ENCODE measurements at places on chromosomes 3 and 15.

GRCh38 chr3:128100161-128100560 is 23.5 kb downstream of the RUVBL1 start:
- DNase-seq = no peak

DNA sequence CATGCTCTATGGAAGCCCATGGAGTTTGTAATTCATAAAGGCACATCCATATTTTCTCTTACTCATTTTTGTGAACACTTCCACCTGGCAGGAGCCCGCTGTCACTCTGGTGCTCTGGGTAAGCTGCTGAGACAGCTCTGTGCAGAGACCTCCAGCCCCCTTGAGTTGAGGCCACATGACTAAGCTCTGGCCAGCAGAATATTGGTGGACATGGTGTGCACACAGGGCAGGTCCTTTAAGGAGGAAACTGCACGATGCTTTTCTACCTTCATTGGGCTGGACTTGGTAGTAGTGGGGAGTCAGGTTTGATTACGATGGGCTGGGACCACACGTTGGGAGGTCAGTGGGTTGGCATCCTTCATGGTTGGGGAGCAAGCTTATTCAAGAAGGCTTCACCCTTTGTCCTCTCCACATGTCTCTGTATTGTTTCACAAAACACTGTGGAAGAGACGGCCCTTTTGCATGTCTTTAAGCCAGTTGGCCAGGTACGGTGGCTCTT is 29.0 kb downstream of the CCNB2 start:
- no peak for DNase-seq

DNA sequence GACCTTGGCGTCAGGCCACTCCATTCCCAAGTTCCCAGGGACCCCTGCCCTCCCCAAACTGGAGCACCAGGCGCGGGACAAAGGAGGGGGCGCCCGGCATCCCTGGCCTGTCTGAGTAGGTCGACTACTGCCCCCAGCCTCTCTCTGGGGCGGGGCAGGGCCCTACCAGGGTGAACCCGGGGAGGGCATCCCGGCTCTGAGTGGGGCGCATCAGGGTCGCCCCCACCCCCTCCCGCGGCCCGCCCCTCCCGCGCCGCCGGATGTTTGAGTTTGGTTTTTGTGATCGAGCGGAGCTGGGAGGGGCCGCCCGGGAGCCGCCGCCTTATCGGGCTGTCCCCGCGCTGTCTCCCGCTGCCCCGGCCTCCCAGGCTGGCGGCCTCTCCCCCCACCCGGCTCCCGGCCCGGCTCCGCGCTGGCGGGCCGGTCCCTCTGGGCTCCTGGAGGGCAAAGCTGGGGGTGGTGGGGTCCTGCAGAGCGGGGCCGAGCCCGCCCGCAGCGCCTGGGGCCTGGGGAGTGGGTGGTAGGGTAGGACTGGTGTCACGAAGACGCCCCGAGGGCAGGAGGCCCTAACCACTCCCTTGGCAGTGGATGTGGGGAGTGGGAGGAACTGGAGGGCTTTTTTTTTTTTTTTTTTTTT is 47.2 kb upstream of the SMAD6 start:
- peak; percentile 22 for DNase-seq

GRCh38 chr15:100309109-100310040 is 32.4 kb downstream of the ADAMTS17 start:
- no peak for DNase-seq

DNA sequence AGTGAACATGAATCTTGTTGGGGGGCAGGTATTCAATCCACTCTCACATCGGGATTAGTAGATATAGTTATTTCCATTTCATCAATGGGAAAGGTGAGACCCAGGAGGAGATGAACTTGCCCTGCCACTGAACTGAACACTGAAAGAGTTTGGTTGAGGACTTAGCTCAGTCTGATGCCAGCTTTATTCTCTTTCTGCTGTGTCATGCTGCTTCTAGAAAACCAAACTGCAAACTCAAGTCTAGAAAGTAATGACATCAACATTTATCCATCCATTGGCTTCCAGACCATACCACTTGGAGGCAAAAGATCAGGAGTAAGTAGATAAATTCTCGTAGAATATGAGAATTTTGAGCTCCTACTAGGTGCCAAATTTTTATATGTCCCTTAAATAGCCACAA is 288.0 kb upstream of the CTNNB1 start:
- DNase-seq = no peak

DNA sequence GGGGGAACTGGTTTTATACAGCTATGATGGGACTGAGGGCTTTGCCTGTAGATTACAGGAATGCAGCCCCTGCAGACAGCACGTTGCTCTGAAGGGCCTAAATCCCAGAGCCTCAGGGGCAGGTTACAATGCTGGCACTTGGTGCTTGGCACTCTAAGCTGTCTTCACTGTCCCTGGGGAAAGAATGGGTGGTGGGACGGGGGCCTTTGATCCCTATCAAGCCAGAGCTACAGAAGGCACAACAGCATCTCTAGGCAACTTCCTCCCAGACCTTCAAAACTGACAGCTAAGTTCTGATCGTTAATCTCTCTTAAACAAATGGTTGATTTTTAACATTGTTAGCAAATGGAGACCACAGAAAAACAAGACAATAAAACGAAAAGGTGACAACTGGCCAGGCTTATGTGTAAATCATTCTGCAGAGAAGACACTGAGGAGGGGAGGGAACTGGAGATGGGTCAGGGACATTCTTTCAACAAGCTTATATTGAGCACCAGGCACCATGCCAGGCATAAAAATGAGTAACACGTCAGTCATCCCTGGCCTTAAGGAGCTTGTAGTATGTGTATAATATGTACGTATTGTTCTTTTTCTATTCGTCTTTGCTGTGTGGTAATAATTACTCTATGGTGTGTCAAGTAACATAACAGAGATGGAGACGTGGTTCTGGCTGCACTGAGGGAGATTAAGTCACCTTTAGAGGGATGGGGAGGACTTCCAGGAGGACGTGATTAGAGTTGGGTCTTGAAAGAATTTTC is 49.1 kb downstream of the CA12 start:
- no peak for DNase-seq

DNA sequence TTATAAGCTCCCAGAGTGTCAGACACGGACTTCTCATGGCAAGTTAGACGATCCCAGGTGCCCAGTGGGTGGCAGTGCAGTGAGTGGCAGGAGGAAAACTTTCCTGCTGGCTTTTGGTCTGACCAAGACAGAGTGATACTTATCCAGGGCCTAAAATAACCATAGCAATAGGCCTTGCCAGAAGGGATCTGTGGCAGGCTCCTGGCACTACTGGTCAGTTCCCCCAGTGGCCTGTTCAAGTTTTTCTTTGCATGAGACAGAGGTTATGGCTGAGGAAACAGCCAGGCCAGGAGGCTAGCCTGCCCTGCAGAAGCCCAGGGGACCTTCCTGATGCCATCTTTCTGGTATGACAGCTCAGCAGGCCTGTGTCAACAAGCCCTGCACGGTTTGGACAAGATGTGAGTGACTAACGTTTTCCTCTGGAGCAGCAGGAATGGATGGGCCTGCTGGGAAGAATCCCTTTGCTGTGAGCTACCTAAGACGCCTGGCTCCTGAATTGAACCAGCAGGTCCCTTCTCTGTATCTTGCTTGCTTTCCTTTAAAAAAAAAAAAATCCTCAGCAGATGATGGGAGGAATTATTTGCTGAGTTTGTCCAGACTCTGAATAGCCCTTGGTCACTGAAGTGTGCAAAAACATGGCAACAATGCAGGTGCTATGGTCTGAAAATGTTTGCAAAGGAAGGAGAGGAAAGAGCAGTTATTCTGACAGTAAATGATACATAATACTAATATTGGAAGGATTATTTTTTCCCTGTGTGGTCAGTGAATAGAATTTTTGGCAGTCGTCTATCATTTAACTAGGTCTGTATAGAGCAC is 18.0 kb downstream of the SCG5 start:
- DNase-seq = no peak

GRCh38 chr3:170572665-170573253 is 13.1 kb downstream of the SLC7A14 start:
- DNase-seq = no peak

DNA sequence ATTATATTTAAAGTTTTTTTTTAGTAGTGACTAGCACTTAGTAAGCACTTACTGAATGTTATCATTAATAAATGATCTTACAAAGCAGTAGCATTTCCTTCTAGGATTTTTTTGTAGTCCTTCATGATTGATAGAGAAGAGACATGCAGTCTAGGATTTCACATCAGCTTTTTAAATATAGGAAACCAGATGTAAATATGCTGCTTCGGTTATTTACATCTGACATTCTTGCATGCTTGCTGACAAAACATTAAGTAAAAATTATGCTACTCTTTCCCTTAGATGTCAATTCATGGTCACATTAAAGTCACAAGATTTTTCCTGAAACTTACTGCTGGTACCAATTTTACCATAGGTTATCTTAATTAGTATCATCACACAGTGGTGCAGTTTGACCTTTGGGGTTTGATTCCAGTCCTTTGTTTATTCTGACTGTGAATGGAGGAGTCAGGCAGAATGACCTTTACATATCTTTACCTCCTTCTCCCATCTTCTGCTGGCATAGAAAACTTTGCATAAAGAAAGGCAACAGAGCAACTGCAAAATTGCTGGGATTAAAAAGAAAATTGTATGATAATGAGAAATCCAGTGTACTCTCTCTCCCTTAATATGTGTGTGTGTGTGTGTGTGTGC is 286.5 kb downstream of the LPP start:
- no peak for DNase-seq

- no peak for DNase-seq
Measured at GRCh38 chr3:155957412-155957880, 87.0 kb downstream of the GMPS start.

DNA sequence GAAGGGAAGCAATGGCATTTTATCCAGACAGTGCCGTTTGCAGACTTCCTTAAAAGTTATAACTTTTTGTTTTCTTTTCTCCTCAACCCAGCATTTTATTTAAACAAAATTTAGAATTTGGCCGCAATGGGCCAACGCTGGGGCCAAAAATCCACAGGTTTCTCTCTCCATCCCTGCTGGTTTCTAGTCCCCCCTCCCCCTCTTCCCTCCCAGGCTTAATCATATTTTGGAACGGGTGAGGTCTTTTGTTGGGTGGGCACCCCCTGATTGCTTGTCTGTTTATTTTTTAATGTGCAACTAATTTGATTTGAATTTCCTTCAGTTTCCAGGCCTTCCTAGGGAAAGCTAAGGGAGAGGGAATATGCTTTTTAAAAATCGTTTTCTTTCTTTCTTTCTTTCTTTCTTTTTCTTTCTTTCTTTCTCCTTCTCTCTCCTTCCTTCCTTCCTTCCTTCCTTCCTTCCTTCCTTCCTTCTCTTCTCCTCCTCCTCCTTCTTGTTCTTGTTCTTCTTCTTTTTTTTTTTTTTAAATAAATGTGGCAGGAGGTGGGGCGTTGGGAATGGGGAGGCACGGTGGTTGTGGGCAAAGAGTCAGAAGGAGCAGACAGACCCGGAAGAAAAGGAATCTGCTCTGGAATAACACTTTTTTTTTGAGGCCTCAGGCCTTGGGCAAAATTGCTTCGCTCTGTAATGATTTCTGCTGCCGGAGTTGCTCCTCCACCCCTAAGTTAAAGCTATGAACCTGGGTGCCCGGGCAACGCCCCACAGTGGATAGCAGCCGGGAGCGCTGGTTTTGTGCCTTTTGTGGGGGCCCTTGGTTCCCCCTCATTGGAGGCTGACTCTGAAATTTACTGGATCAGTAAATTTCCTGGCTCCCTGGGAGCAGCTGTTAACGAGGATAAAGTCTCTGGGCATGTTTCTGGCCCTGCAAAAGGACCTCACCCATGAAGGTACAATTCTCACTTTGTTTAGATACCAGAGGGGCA is 1.9 kb downstream of the FNDC3B start:
- no peak for DNase-seq

DNA sequence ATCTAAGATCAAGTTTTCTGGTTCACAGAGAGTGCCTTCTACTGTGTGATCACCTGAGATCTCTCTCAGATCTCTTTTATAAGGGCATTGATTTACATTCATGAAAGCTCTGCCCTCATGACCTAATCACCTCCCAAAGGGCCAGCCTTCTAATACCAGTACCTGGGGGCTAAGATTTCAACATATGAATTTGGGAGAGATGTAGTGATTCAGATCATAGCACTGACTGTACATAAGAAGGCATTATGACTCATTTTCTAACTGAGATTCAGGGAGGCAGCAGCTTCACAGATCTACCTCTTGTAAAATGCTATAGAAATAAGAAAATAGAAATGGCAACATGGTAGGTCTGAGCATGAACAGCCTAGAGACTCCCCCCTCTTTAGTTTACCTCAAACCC is 39.6 kb downstream of the VGLL3 start:
- no peak for DNase-seq

GRCh38 chr3:103684904-103685303 is 1250.1 kb downstream of the ZPLD1 start:
- no peak for DNase-seq

- DNase-seq = no peak
Measured at GRCh38 chr3:125395091-125395490, 20.0 kb upstream of the ZNF148 start.

DNA sequence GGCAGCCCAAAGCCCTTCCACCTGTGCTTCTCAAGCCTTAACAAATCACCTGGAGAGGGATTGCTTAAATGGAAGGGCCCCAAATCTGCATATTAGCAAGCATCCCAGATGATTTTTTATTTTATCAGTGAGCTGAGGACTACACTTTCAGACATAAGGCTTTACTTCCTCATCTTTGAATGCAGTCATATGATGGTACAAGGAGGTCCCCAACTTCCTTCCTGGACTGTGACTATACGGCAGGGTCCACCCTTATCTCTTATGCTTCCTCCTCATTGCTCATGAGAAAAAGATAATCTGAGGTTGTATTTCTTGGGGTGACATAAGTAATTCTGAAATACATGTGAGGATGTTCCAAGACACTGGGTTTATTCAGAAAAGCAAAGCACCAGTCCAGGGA is 13.7 kb upstream of the HEG1 start:
- no peak for DNase-seq

GRCh38 chr3:48655606-48656005 is 7.1 kb downstream of the CELSR3 start:
- DNase-seq = peak; percentile 59

GRCh38 chr3:132457286-132457685 is 40.0 kb downstream of the DNAJC13 start:
- DNase-seq = no peak

- no peak for DNase-seq
Measured at GRCh38 chr3:46668591-46668990, 24.9 kb downstream of the ALS2CL start.

DNA sequence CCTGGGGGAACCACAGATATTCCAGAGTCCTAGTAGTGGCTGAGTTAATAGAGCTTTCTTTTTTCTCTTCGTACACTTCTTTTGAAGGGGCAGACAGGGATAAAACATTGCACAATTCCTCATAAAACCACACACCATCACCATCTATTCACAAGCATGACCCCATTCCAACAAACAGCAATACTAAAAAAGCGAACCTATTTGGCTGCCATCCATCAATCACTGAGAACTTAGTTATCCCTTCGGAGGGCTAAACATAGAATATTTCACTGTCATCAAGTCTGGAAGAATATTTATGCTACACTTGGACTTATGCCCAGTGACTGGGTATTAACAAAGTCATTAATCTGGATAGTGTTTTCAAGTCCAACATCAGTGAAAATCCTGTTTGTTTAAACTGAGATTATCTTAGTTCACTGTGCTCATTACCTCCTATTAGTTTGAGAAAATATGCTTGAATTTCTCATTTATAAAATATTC is 80.3 kb upstream of the PRTG start:
- no peak for DNase-seq

Data from CD4-positive, alpha-beta memory T cell (primary cell).